ENCODE measurements at places on chromosomes 7 and 10. TPM values are rescaled to one million over a fixed set of nuclear protein-coding genes. Genes with fewer than 3 reads are reported as not detected.

- DNase-seq = peak; percentile 40
Observed at GRCh38 chr10:92242910-92243671, 47.8 kb downstream of the CPEB3 start.

- DNase-seq = no peak
Observed at GRCh38 chr10:10792681-10793080, 225.0 kb upstream of the CELF2 start.

GRCh38 chr7:127600885-127601284 lies 7.3 kb downstream of the FSCN3 start:
- no peak for DNase-seq

GRCh38 chr10:7659560-7659959 lies 7.2 kb downstream of the ITIH5 start:
- no peak for DNase-seq

DNA sequence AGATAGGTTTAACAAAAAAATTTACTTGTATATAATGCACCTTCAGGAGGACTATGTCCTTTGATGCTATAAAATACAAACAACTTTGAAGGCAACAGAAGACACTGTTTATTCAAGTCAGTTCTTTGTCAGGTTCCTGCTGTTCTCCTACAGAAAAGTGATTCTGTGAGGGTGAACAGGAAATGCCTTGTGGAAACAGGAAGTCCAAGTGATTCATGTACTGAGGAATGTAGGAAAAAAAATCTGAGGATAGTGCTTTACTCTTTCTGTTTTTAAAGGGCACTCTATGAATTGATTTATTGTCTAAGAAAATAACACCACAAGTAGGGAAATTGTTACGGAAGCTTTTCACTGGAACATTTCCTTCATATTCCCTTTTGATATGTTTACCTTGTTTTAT lies 171.9 kb downstream of the HDAC9 start:
- no peak for DNase-seq

DNA sequence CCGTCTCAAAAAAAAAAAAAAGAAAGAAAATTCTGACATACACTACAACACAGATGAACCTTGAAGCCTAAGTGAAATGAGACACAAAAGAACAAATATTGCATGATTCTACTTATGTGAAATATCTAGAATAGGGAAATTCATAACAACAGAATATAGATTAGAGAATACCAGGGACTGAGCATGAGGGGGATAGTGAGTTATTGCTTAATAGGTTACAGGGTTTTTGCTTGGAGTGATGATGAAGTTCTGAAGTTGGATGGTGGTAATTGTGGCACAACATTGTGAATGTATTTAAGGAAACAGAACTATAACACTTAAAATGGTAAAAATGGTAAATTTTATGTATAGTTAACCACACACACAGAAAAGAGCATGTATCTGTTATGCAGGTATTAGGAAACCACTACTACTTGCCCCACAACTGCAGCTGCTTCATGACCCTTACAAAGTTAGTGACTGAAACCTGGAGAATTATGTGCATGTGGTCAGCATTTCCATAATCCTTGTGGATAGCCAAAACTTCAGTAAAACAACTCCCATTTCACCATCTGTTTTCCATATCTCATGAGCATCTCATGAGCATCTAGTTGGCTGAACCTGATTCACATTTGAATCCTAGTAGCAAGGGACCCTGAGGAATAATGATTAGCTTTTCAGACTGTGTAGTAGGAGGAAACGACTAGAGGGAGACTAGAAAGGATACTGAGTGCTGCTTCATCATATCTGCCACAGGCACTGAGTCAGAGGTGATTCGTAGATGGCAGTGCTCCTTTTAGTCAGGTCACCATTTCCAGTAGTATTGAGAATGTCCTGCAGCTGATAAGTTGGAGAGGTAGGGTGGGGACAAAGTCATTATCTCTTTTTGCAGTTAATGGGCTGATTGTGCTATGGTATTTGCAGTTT lies 26.3 kb downstream of the SAMD8 start:
- DNase-seq = no peak

DNA sequence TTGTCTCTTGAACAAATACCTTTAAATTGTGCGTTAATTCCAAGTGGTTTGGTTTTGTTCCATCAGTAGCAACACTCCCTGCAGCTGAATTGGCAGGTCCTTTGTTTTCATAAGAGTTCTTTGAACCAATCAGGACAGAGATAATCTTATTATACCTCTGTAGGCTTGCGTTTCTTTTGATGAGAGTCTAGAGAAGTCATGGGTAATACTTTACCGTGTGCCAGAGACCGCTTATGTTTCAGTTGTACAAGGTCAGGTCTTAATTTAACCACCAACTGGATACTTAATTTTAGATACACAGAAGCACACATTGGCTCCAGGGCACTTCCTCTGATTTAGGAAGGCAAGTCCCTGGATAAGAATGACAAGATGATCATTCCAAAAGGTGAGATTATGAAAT lies at the start of gene ASB15:
Gene ASB15 (plus strand): TSS at position 292 of the 400 bp plus-strand sequence. CDS start 12,682 bp downstream, outside the sequence.
- DNase-seq = no peak

GRCh38 chr7:48298779-48299178 lies 127.5 kb downstream of the ABCA13 start:
- DNase-seq = no peak

GRCh38 chr10:29761916-29762315 lies 127.1 kb upstream of the SVIL start:
- DNase-seq = no peak

DNA sequence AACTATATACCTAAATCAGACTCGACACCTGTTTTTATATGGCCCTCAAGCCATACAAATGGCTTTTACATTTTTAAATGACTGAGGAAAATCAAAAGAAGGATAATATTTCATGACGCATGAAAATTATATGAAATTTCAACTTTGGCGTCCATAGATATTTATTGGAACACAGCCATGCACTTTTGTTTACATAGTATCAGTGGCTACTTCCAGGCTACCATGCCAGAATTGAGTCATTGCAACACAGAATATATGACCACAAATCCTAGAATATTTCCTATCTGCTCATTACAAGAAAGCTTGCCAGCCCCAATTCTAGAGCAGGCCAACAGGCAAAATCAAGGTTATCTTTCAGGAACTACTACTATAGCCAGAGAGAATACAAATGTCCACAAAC lies 29.3 kb downstream of the AFAP1L2 start:
- DNase-seq = no peak

- no peak for DNase-seq
Observed at GRCh38 chr10:122147663-122148062, 123.4 kb upstream of the BTBD16 start.

- DNase-seq = no peak
Observed at GRCh38 chr7:32169228-32169627, 99.0 kb upstream of the PDE1C start.

- DNase-seq = peak; percentile 13
Observed at GRCh38 chr7:105268056-105268455, 120.7 kb downstream of the SRPK2 start.

DNA sequence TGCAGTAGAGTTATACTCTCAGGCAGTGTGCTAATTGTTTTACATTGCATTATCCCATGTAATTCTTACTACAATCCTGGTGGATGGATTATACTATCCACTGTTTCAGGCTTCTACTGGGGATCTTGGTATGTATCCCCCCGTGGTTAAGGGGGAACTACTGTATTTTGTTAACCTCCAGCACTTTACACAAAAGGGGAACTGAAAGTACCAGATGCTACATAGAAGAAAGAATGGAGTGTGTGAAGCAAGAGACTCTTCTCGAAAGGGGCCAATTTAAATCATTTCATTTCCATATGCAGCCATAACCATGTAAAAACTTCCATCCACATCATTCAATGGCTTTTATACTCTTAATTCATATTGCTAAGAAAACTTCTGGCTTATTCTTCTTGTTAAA lies 69.4 kb downstream of the C1GALT1 start:
- DNase-seq = no peak

GRCh38 chr7:4774007-4774406 lies 1.4 kb upstream of the AP5Z1 start:
- DNase-seq = no peak

GRCh38 chr7:64881461-64882287 lies 21.4 kb upstream of the ZNF273 start:
- peak; percentile 8 for DNase-seq

DNA sequence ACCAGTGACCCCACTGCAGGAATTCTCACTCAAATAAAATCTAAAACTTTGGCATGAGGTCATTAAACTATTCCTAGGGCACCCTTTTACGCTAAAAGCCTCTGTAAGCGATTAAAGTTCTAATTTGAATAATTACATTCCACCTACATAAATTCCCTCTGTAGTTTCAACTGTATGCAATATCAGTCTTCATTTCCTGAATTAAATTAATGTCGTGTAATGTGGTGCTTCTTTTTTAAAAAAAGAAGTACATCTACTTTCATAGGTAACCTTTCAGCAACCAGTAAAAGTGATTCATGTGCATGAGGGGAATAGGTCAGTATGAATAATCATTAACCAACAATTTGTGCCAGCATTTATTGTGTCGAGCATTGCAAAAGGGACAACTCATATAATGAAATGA lies 44.7 kb downstream of the IMMP2L start:
- no peak for DNase-seq

GRCh38 chr7:40604601-40605438 lies 470.0 kb downstream of the SUGCT start:
- DNase-seq = no peak

DNA sequence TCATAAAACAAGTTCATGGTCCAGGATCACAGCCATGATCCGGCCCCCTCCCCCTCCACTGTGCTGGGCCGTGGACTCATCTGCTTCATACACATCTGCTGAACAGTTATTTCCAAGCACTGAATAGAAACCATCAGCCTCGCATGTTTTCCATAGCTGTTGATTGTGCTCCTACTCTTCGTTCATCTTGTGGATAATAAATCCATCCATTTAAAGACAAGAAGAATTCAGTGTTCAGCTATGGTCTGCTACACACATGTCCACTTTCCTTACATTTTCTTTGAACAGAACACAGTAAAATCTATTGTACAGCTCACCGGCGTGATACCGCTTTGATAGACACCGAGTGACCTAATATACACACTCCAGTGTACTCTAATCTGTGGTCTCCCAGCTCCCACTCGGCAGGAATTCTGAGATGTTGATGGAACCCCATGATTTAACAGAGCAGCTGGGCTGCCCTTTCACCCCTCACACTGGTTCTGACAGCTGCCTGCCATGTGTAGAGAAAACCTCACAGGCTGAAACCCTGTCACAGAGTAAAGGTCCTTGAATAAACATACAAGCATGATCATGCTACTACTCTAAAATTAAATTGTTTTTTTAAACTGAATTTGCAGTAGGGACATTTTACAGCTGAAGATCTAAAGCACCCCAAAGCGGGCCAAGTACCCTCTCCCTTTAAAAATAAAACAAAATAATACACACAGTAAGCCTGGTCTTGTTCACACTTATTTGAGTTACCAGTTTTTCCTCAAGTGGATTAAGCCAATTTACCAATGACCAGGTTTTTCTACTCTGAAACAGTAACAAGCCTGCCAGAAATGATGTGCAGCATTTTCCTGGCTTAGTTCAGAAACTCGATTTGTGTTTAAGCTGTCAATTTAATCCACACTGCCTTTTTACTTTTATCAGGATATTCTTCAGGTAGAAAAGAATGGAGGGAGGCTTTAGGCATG lies 95.1 kb upstream of the FZD1 start:
- no peak for DNase-seq

DNA sequence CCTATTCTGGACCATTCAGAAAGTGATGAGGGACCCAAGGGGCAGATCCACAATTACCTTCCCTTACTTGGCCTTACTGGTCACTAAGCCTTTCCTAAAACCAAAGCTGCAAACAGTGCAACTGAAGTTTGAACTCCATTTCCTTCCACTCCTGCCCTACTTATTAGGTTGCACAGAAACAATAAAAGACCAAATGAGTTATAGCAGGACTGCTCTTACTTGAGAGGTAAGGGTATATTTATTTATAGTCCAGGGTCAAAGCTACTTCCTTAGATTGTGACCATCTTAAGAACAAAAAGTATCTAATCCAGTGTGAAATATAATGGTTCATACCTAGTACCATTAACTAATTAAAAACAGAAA lies 27.0 kb downstream of the CDK6 start:
- DNase-seq = no peak

DNA sequence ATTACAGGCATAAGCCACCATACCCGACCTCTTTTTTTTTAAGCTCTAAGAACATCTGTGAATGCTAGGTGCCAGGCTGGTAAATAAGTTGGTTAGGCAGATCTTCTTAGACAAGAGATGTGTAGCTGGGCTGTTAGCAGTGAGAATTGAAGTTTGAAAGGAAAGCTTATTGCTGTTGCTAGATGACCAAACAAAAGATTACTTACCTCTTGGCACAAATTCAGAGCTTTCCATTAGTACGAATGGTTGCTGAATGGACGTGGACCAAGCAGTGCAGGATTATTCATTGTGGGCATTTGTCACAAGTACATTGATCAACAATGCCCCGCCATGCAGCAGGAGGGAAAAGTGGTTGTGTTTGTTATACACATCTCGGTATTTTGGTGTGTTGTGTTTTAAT lies 131.2 kb downstream of the GFRA1 start:
- no peak for DNase-seq

DNA sequence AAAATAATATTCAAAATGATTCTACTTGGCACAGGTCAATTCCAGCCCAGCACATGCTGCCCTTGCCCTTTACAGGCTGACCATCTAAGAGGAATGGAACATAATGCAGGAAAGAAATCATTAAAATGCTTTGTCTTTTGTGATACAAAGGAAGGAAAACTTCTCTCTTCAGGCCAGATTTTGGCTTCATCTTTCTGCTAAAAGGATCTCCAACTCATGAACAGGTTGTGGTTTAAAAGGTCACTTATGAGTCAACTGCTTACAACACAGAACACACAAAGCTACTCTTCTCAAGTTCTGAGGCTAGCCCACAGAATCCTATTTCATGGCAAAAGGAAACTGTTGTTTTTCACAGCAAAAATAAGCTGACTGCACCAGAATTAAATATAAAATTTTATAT lies 197.1 kb downstream of the DOCK4 start:
- DNase-seq = no peak

DNA sequence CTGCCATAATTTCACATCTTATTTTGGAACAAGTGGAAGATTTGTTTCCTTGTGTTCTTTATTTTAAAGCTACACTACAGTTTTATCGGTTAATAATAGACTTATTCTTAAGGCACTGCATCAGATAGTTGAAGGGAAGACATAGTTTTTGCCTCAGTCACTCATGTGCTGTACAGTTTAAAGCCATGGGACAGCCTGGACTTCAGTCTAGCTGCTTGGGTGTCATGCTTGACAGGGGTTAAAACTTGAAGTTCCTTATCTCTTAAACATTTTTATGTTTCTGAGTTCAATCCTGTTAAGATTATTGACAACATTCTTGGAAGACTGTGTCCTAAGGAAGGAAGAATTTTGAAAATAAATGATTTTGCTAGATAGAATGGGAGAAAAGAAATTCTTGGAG lies 49.7 kb downstream of the PPP1R9A start:
- no peak for DNase-seq

GRCh38 chr7:152847386-152847908 lies 87.9 kb downstream of the ACTR3B start:
- DNase-seq = no peak

The ATP5MK gene
- 339 TPM for polyA plus RNA-seq

The ZP3 gene
- 10.7 TPM for polyA plus RNA-seq

The TAS2R41 gene
- polyA plus RNA-seq = not detected

The ING3 gene
- 29.9 TPM for polyA plus RNA-seq

The UNCX gene
- not detected for polyA plus RNA-seq

The PRLHR gene
- polyA plus RNA-seq = not detected

All from naive thymus-derived CD4-positive, alpha-beta T cell (primary cell).